ENCODE measurements at places on chromosomes 4 and X.

DNA sequence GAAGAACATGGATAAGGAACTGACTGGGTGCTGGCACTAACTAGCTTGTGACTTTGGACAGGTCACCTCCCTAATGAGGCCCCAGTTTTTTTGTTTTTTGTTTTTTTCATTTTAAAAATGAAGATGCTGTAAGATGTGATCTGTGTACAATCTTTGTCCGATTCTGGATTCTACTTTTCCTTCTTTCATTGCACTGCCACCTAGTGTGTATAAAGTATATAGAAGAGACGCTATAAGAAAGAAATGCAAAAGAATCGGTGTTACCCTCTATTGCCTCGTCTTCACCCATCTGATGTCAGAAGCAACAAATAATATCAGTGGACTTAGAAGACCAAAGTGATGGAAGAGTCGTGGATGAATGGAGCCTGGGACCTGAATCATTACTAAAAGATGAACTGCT, 58.6 kb upstream of the P2RY10 start:
- no peak for DNase-seq

- no peak for DNase-seq
These were observed 97.1 kb downstream of the LDB2 start for GRCh38 chr4:16801356-16801755.

GRCh38 chrX:108020631-108021030, 24.2 kb upstream of the VSIG1 start:
- DNase-seq = no peak

DNA sequence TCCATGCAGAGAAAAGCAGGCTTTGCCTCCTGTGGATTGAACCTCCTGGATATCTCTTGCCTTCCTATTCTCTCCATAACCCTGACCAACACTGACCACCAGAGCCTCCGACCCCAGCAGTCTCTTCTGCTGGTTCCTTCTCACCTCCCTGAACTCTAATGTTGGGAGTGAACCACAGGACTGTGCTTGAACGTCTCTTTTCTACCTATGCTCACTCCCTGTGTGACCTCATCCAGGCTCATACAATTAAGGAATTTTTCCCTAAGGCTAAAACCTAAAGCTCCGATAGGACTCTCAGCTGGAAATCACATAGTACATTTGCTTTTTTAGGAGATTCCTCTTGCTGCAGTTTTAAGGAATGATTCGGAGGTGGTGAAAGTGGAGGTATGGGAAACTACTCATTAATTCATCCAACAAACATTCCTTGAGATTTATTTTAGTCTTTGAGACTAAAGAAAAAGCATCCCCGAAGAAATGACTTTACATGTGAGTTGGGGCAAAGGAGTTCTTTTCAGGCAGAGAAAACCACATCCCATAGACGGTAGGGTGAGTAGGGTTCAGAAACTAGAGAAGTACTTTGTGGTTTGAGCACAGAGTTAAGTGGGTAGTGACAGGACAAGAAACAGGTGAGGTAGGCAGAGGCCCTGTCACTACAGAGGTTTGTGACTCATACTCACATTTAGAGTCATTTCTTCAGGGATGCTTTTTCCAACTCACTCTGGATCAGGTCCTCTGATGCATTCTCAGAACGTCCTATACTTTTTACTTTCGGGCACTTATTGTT, 30.8 kb downstream of the NDNF start:
- no peak for DNase-seq

DNA sequence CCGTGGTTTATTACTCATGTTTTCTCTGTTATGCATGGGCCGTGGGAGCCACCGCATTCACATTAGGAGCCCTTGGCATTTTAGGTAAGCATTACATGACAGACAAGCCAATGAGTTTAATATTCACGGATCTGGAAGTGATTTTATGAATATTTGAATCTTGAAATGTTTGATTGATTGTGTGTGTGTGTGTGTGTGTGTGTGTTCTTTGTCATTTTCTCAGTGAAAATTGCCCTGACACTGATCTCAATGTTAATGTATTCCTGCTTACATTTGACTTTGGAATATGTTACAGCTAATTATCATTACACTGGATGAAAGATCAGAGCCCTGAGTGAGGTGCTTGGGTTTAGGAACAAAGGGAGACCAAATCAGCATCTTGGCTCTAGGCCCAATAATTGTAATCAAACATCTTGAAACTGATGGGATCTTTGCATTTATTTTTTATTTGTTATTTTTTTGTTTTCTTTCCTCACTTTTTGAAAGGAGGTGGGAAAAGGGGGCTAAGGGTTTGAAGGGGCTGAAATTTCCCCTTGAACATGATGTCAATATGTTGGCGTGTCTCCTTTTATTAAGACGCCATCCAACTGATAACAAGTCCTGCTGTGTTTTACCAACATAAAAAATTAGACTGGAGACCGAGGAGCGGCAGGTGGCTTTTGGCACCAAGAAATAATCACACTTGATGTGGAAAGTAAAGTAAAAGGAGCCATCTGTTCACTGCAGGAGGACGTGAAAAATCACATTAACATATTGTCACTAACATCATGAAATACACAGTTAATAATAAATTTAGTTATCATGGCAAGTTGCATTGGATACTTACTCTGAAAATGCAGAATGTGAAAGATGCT, 5.2 kb upstream of the GK2 start:
- no peak for DNase-seq

DNA sequence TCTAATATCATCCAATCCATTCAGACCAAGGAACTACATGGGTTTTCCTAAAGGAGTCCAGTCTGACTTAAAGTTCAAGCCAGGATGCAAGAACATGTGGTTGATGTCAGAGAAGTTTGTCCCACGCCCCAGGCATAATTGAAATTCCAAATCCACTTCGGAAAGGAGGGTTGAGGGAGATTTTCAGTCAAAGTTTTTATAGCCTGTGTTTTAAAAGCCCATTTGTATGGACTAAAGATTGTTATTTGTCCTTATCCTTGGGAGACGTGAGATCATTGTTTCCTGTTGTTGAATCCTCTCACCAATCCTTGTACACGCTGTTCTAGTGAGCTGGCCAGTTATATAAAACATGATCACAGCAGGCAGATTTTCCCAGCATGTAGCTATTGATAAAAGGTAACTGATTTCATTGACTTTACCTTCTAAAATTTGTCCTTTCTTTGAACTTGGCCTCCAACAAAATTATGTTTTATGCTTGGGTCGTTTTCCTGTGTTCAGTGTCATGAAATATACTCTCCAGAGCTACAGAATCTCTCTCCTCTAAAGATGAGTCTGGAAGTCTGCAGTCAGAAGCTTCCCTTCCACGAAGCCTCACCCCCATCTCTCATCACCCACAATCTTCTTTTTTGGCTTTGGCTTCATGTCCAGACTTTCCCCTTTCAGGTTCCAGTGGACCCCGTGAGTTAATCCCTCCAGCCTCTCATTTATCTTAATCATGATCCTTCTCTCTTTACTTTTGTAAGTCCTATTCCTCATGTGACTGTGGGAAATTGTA, 92.9 kb downstream of the ATP10D start:
- DNase-seq = peak; percentile 79

- no peak for DNase-seq
These were observed 185.4 kb upstream of the MTMR8 start for GRCh38 chrX:64580605-64581004.

GRCh38 chrX:3545901-3546300, 167.5 kb downstream of the PRKX start:
- no peak for DNase-seq

GRCh38 chr4:87026800-87027495, 92.1 kb downstream of the AFF1 start:
- no peak for DNase-seq
